A549 treated with ZK216348 at 1 μM for 4 hours (cell line): ENCODE measurements at places on chromosomes 4 and X. TPM values are rescaled to one million over a fixed set of nuclear protein-coding genes. Genes with fewer than 3 reads are reported as not detected.

The SSX1 gene
- total RNA-seq: not detected in 5 replicates

The CDX4 gene
- total RNA-seq: not detected in 5 replicates

The FREM3 gene
- total RNA-seq: not detected in 5 replicates

The NLGN4X gene
- not detected in 5 replicates for total RNA-seq

The EMCN gene
- not detected in 5 replicates for total RNA-seq

The P2RY4 gene
- total RNA-seq: not detected in 5 replicates

The PPEF2 gene
- not detected in 5 replicates for total RNA-seq

The NPY1R gene
- total RNA-seq: 0.11 TPM in 1 of 5 replicates, not detected in the others
